ENCODE measurements at places on chromosomes 12 and 14.

GRCh38 chr14:53338192-53338591 is 185.1 kb upstream of the DDHD1 start:
- DNase-seq: no peak

GRCh38 chr14:21317398-21317797 is 37.5 kb downstream of the RPGRIP1 start:
- no peak for DNase-seq

- no peak for DNase-seq
These were observed 4.7 kb downstream of the RPS29 start for GRCh38 chr14:49581209-49582112.

- no peak for DNase-seq
These were observed 3.2 kb upstream of the MGST1 start for GRCh38 chr12:16344269-16344668.

DNA sequence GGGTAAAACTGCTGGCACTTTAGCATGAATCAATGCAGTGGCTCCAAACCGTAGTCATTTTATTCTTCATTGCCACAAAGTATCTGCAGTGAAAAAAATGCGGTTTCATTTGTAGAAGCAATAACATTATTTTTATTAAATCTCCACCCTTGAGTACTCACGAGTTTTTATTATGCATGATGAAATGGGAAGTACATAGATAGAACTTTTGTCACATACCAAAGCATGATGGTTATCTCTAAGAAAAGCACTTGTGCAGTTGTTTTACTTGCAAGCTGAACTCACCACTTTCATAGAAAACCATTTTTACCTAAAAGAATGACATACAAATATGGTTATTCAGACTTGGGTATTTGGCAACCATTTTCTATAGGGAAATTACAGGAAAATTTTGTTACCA is 90.3 kb downstream of the PELI2 start:
- no peak for DNase-seq

- DNase-seq: no peak
These were observed 17.2 kb downstream of the WSCD2 start for GRCh38 chr12:108146035-108146893.

- no peak for DNase-seq
These were observed 96.2 kb downstream of the PAPOLA start for GRCh38 chr14:96598332-96598928.

DNA sequence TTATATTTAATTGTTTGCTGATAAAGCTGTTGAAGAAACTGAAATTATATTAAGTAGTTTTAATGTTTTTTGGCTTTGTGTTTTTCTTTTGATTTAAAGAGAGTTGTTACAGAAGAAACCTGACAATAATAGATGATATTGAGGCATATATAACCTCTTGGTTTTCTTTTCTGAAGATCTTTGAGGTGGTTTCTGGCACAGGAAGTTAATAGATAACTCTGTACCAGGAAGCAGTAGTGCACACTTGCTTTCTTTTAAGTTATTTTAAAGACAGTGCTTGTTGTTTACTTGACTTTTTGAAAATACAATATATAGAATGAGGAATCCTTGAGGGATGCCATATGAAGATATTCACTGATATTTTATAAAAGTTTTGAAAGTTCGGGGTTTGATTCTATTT is 209.0 kb upstream of the FBXO33 start:
- no peak for DNase-seq

GRCh38 chr12:101995684-101996083 is 66.1 kb downstream of the WASHC3 start:
- no peak for DNase-seq

DNA sequence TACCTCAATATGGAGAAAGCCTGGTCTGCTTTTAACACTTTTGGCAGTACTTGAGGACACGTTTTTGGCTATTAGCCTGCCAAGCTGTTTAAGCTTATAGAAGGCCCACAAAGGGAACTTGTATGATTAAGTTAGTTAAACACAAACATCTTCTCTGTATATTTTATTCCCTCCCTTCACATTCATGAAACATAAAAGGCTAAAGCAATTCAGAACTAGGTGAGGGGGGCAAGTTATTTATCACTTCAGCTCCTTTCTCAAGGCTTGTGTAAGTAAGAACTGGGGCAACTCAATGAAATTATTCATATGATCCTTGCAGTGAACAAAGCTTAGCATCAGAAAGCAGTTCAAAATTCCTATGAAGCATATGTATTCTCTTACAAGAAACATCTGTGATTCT is 7.5 kb downstream of the PRICKLE1 start:
- DNase-seq: peak; percentile 31

GRCh38 chr12:11014234-11014633 is 8.2 kb downstream of the TAS2R19 start:
- DNase-seq: no peak

- no peak for DNase-seq
These were observed 81.3 kb upstream of the RIC8B start for GRCh38 chr12:106692896-106693820.

GRCh38 chr12:49873361-49873934 is 30.3 kb downstream of the FAIM2 start:
- DNase-seq: no peak

- no peak for DNase-seq
These were observed 4.1 kb upstream of the AQP5 start for GRCh38 chr12:49957570-49957967.

GRCh38 chr14:30165255-30165654 is 237.6 kb upstream of the PRKD1 start:
- DNase-seq: no peak

DNA sequence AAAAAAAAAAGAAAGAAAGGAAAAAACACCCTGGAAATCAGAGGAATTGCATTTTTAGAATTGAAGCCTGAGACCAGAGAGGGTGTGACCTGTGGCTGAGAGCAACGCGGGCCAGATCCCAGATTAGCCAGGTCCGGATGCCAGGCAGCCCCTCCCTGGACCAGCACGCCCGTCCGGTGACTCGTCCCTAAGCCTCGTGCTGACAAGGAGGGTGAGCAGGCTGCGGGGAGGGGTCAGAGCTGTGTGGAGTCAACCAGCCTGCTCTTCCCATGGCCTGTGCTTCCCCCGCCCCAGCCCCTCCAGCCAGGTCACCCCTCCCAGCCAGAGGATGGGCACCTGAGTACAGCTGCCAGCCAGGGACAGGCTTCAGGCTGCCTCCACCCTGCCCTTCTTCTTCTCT is 4.2 kb upstream of the KLC1 start:
- DNase-seq: no peak

DNA sequence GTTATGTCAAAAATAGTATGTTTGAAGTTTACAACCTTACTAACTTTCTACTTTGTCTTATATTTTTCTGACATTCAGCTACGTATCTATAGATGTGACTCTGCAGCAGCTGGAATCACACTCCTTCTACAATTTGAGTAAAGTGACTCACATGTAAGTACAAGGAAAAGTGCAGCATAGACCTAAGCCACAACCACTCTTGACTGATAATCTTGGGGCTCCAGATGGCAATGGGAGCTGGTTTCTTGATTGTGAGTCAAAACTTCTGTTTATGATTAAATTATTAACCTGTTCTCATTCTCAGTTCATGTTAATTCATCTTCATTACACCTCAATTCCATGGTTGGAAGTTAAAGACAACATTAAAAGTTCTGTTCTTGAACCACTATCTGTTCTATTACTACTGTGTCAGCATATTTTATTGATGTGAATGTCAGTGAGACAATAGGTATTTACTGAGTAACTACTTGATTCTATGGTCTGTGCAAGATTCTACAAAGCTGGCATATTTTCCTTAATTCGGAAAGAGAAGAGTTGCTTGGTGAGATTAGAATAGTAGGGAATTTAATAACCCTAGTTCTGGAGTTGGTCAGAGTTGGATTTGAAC is 112.9 kb downstream of the TSHR start:
- no peak for DNase-seq

- DNase-seq: no peak
These were observed 14.4 kb upstream of the GUCY2C start for GRCh38 chr12:14710632-14711320.

DNA sequence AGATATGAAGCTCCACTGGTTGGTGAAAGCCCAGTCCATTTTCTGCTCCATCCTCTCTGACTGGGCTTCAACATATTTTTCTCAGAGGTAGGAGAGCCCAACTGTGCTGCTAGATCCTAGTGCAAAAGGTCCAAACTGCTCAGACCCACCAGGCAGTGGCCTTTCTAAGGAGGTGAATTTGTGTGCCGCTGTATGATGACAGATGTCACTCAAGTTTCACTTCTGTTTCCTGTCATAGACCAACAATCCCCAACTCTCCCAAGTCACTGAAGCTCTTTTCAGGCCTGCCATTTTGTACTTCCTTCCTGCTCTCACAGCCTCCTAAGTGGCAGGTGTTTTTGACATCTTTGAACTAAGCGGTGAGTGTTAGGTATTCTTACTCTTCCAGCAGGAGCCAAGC is 16.4 kb upstream of the RNASE4 start:
- no peak for DNase-seq

DNA sequence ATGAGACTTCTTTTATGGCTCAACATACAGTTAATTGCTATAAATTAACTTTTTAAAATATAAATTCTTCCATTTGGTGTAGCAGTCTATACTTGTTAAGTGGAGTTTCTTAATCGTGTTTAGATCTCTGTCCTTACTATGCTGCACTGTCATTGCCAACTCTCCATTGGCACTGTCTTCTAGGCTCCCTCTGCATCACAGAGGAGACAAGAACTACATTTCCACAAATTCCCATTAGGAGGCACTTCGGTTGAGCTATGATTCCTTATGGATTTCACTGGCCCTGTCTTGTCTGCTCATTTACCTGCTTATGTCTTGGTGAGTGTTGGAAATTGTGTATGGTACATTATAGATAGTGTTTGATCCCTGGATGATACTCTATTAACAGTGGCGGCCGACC is 630.9 kb upstream of the ATXN7L3B start:
- DNase-seq: no peak

GRCh38 chr12:59252731-59253130 is 332.4 kb upstream of the LRIG3 start:
- DNase-seq: no peak

DNA sequence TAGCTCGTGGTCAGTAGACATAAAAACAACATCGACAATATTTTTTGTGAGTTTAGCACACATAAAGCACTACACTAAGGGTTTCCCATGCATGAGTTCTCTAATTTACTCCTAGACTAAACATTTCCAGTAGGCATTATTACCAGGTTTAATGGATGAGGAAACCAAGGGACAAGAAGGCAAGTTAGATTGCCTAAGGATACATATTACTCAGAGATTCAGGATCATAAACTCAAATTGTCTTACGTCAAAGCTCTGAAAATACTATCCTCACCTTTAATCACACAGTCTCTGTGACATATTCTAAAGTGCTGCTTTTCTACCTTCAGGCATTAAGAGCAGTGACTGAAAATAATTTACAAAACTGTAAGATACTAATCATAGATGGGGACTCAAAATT is 655.3 kb downstream of the SLC16A7 start:
- no peak for DNase-seq

- no peak for DNase-seq
These were observed 352.0 kb downstream of the FLRT2 start for GRCh38 chr14:85881935-85882334.

- no peak for DNase-seq
These were observed 27.2 kb downstream of the HIGD1C start for GRCh38 chr12:50979369-50980052.

DNA sequence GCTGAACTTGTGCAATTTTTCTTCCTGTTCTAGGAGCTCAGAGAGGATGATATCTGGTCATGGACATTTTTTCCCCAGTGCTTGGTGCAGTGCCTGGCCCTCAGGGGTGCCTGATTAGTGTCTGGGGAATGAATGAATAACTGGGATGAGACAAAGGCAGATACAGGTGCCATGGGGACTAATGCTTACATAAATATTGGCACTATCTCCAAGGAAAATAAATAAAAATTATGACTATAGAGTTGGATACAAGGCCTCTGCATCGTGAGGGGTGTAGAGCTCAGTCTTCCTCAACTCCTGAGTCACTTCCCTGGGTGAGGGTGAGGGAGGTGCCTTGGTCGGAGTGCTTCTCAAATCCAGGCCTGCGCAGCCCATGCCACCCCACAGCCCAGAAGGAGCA is 188.6 kb downstream of the KCNA5 start:
- DNase-seq: no peak

DNA sequence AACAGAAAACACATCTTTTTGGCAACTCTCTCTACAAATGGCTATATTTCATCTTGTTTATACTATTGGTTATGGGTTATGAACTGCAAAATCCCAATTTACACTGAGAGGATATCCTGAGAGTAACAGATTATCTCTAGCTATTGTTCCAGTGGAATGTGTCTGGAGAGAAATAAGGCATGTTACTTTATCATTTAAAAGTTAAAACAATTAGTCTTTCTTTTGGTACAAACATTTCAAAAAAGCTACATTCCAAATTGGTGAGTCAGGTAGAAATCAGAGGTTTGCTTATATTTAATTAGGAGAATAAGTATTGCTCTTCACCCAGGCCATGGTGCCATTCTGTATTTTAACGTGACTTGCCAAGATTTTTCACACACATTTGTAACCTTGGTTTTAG is 411.6 kb downstream of the CCER1 start:
- no peak for DNase-seq

DNA sequence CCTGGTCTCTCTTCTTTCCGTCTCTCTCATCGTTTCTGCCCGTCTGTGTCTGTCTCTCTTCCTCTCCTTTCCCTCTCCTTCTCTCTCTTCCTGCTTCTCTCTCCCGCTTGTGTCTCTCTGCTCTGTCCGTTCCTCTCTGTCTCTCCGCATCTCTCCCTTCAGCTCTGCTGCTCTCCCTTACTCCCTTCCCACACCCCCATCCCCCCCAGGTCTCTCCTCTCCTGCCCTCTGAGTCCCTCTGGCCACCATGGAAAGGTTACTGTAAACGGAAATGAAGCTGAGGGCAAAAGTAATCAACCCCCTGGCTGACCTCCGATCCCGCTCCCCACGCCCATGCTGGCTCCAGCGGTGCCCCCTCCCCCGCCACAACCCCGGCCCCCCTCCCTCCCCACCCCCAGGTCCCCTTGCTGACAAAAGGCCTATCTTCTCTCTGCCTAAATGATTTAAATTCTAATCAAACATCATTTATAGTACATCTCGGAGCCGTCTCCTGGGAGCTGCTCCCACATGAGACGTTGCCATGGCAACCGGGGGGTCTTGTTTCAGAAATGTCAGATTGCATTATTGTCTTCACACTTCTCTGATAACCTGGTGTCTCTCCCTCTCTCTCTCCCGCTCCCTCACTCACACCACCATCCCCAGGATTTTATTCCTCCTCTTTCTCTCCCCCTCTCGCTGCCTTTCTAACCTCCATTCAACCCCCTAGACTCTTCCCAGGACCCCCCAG is 203.8 kb downstream of the RBM19 start:
- no peak for DNase-seq

GRCh38 chr12:27142101-27142721 is 59.8 kb upstream of the C12orf71 start:
- DNase-seq: peak; percentile 80

- peak; percentile 30 for DNase-seq
These were observed 78.7 kb upstream of the ZDHHC17 start for GRCh38 chr12:76685246-76685678.

DNA sequence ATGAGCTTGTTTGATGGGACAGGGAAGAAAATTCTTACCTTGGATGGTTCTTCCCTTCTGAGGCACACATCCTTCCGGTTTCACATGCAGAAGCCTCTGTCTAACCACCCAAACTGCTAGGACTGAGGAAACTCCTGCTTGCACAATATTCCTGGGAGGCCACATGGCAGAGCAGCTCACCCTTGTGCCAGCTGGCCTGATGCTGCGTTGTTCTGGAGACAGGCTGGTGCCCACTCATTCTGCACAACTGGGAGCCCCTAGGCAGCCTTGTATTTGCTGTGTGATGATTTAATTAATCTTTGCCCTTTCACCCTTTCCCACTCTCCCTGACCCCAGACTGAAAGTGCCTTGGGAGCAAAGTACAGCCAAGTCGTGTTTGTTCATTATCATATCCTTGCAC is 130.8 kb downstream of the RTN1 start:
- DNase-seq: no peak

Data from fibroblast of the conjunctiva (primary cell).